ENCODE measurements at places on chromosomes 5 and 9.

- no peak for DNase-seq
Measured at GRCh38 chr9:36154331-36154952, 14.7 kb upstream of the CCIN start.

- DNase-seq: no peak
Measured at GRCh38 chr5:133962131-133962530, 6.3 kb downstream of the C5orf15 start.

DNA sequence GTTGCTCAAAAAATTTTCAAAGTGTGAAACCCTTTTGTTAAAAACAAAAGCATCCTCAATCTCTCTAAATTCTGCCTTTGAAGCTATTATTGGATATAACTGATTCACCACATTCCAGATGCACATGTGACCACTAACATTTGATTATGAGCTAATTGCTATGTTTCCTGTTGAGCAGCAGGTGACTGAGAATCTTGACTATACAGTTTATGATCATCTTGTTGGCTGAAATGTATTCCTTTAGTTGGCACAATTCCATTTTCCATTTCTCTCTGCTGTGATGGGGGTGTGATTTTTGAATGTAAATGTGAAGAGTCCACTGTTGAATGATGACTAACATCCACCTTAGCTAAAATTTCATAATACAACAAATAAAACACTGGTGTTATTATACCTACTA lies 10.7 kb downstream of the LYSMD3 start:
- DNase-seq: no peak

GRCh38 chr5:12073426-12073825 lies 169.2 kb upstream of the CTNND2 start:
- no peak for DNase-seq

DNA sequence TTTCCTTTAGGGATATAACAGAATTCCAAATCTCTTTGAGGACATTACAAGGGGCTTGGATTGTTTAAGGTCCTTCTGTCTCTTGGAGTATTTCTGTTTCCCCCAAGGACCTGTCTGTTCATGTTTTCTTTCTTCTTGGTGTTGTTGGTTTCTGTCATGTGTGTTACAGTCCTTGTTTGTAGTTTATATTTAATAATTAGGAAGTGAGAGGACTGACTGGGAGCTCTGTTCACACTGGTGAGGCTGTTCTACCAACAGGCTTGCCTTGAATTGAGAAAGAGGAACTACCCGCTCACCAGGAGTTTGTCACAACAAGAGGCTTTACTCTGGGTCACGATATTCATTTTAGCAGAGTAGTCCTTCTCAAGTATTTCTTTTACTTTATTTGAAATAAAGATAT lies 119.2 kb upstream of the SV2C start:
- no peak for DNase-seq
